ENCODE measurements at places on chromosomes 12 and 14.

DNA sequence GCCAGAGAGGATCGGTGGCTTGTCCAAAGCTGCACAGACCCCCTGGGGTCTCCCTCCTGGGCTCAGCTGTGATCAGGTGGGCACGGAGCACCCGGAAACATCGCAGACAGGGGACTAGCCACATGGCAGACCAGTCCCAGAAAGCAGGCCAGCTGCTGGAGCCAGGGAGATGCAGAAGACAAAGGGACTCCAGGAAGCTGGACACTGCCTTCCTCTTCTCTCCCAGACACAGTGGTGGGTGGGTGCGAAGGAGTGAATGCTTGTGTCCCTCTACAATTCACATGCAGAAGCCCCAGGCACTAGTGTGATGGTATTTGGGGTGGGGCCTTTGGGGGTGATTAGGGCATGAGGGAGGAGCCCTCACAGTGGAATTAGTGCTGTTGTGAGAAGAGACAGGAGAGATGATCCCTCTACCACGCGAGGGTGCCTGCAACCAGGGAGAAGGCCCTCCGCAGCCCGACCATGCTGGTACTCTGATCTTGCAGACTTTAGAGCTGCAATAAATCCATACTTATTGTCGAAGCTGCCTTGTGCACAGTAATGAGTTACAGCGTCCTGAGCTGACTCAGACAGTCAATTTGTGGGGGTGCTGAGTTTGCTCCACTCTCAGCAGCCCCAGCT, 95.2 kb downstream of the CALM1 start:
- DNase-seq, result no peak

- no peak for DNase-seq
Measured at GRCh38 chr12:89451841-89452251, 72.8 kb downstream of the GALNT4 start.

DNA sequence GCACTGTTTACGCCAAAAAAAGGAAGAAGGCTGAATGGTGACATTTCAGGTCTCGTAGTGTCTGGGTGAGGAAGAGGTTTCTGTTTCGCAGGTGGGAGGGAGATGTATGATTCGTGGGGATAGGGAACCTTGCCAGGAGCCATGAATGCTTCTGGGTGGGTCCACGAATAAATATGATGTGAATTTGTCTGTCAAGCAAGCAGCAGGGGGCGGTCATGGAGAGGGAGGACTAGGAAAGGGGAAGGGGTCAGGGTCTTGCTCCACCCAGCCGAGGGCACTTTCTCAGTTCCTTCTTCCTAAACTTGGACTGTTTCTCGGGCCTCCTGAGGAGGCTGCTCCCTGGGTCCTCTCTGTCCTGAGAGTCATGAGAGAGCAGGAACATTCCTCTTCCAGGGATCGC, 72.5 kb downstream of the LGMN start:
- no peak for DNase-seq

DNA sequence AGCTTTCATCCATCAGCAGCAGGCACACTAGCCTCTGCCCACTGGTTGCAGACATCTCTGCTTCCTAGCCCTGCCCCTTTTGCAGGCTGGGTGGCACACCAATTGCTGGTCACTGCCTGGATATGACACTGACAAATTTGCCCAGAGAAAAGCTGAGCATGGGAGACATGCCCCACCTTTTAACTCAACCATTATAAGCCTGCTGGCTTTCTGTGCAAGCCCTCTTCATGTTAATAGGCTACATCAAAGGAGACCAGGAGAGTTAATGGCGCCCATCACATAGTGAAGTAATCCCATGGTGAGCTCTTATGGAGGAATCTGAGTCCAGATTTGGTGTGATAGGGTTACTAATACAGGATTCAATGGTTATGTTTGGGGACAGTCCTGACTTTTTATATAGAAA, 139.2 kb downstream of the KICS2 start:
- DNase-seq, result no peak

DNA sequence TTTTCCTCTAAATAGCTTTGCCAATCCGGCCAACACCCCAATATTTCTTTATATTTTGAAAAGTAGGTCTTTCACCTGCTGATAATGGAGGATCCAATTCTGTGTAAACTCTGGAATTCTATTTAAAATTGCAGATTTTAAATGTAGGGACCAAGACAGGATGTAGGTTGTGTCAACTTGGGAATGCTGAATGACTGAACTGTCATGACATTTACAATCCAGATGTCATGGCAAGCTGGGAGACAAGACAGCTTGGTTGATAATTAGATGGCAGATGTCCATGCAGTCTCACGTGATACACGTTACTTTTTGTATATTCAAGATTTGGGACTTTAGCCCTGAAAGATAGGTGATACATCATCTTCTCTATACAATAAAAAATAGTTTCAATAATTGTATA, 477.2 kb downstream of the DIO2 start:
- DNase-seq, result no peak

GRCh38 chr12:122932207-122932606, 34.1 kb downstream of the ABCB9 start:
- no peak for DNase-seq

- no peak for DNase-seq
Measured at GRCh38 chr12:19376691-19377090, 62.6 kb upstream of the AEBP2 start.

DNA sequence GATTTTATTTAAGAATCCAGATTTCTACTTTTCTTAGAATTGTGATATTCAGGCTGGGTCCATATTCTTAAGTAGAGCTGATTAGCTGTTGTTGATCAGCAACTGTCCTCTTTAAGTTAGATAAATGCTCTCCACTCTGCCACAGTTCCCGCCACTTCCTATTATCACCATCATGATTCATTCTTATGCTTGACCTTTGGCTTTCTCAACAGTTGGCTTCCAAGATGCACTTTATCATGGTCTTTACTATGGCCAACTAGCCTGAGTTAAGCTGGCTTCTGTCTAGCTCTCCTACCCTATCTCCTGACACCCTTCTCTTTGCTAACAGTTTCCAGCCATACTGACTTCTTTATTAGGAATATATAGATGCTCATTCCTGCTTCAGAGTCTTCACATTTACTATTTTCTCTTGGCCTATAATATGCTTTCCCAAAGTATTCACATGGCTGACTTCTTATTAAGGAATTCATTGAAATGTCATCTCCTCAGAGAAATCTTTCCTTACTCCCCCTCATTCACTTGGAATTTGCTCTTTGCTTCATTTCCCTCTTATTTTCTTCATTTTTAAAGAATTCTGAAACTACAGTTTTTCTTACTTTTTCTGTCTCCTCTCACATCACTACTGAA, 149.0 kb upstream of the IGF1 start:
- no peak for DNase-seq

DNA sequence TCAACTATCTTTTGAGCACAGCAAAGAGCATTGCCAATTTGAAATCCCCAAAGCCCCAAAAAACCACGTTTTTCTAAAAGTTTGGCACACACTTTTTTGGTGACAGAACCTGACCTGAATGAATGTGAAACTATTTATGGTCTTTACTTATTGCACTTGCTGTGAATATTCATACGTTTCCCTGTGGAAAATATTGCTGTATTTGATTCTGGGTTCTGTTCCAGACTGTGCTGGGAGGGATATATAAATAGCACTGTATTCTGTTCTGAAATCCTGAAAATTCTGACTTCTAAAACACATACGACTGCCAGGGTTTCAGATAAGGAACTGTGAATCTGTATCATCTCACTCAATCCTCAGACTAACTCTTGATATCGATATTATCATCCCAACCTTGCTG, 35.1 kb downstream of the NR1H4 start:
- DNase-seq, result no peak

DNA sequence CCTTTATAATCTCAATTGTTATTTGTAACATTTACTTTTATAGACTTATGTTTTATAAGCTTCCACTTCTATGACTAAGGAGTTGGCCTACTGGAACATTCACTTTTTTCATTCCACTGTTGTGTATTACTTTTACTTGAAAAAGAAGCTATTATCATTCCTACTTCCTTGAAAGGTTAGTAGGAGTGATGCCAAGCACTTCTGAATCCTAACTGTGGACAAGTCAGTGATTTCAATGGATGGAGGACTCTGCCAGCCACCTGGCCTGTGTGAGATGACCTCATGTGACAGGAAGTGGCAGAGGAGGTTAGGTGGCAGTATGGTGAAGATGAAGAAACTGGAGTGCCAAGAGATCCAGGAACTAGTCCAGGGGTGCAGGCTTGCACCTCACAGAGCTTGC, 46.0 kb downstream of the TECPR2 start:
- DNase-seq, result no peak

- DNase-seq, result no peak
Measured at GRCh38 chr12:38162708-38163441, 153.7 kb upstream of the ALG10B start.

GRCh38 chr14:50007123-50007903, 109.1 kb downstream of the VCPKMT start:
- no peak for DNase-seq

DNA sequence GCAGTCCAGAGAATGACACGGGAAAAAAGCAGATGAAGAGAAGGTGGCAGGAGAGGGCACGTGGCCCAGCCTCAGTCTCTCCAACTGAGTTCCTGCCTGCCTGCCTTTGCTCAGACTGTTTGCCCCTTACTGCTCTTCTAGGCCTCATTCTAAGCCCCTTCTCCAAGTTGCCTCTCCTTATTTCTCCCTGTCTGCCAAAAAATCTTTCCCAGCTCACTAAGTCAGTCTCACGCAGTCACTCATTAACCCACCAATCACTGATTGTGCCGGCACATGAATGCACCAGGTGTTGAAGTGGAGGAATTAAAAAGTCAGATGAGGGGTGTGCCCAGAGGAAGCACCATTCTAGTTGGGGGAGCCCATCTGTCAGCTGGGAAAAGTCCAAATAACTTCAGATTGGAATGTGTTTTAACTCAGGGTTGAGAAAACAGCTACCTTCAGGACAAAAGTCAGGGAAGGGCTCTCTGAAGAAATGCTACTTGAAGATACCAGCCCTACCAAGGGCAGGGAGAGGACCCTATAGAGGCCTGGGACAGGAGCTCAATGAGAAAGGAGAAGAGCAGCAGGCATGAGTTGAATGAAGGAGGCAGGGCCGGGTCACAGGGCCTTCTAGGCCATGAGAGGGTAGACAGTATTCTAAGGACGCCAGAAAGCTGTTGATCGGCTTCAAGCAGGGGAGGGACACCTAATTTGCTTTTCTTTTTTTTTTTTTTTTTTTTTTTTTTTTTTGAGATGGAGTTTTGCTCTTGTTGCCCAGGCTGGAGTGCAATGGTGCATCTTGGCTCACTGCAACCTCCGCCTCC, 40.9 kb downstream of the DAD1 start:
- no peak for DNase-seq

- no peak for DNase-seq
Measured at GRCh38 chr12:69108037-69108436, 131.3 kb upstream of the CPSF6 start.

DNA sequence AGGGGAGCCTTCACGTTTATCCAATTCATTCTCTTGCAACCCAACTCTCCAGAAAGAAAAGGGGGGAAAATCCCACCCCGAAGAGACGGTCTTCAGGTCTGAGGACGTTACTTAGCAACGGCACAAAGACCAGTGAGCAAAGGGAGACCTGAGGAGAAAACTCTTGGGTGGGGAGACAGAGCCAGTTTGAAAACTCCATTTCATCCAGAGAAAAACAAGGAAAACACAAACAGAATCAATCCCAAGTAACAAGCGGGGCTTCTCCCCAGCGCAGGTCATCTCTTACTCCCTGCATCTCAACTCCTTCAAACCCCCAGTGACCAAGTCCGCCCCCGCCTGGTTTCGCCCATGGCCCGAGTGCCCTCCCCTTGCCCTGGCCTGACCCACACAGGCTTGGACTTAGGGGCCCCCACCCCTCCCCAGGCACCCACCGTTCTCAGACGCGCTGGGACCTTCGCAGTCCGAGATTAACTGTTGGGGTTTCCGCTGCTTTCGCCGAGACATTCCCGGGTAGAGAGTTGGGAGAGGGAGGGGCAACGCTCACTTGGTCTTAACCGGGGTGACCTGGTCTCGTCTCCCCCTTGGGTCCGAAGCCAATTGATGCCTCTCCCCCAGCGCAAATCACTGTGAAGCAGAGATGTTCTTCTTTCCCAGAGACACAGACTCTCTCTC, 10.4 kb upstream of the SALL2 start:
- DNase-seq, result no peak

GRCh38 chr12:70236990-70237389, 6.2 kb upstream of the CNOT2 start:
- no peak for DNase-seq

DNA sequence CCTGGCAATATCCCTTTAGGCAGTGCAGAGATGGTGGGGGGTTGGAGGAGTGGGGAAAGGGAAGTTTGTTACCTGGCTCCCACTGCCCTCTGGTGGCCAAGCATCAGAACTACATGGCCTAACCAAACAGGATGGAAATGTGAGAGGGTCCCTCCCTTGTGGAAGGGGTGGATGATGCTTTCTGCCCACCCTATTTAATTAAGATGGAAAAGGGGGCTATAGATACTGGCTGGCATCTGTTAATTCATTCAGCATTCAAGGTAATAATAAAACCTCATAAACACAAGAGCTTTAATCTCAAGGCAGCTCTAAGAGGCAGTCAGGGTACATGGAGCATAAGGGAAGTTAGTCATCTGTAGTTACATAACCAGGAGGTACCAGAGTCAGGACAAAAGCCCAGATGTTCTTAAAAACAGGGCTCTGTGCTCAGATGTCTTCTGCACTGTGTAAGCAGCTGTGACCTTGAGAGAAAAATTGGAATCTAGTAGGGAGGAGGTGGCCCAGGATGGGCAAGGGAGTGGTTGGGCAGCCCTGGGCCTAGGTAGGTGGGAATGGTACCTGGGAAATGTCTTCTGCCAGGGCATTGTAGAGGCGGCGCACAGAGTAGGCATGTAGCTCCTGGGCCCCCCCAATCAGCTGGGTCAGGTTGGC, 4.6 kb downstream of the AP1G2 start:
- DNase-seq, result peak; percentile 55

DNA sequence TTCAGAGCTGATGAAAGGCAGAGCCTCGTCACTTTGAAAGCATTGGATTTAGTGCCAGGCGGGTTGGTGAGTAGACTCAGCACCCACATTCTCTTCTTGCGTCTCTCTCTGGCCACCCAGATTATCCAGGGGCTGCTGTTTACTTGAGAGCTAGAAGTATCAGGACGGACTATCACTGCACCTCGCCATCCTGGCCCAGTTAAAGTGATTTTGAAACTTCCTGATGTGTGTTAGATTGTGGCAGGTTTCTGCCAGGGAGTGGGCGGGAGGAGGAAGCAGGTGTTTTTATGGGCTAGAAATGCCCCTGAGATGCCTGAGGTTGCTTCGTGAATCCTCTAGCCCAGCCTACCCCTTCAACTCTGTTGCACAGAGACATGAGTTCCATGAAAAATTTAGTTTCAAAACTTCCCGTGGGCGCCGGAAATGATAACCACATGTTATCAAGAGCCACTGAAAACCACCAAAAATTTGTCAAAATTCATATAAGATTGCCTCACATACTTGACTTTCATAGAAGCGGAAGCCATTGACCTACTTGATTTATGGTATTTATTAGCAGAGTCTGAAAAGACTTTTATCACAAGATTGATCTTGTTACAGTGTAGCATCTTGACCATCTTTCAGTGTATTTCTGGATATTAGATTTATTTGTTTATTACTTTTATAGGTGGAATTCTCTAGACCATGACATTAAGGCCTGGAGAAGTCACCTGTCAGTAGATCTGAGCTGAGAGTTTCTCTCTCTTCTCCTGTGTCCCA, 466.0 kb downstream of the RAD51B start:
- DNase-seq, result peak; percentile 67
